ENCODE measurements at places on chromosomes 7 and 10. TPM values are rescaled to one million over a fixed set of nuclear protein-coding genes. Genes with fewer than 3 reads are reported as not detected.

DNA sequence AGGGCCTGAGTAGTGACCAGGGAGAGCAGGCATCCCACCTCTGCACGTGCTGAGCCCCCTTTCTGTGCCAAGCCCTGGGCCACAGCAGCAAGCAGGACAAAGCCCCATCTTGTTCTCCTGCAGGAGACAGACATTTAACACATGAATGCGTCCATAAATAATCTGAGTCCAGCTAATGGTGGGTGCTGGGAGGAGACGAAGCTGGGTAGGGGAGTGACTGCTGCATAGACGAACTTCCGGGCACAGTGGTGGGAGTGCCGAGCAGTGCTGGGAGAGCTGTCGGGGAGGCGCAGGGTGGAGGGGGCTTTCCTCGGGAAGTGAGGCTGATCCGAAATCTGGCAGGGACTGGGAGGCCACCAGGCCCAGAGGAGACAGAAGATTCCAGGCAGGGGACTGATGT, 35.2 kb upstream of the SLC29A3 start:
- no peak for DNase-seq

GRCh38 chr10:74474022-74474713, 323.1 kb downstream of the ADK start:
- DNase-seq = no peak

- peak; percentile 1 for DNase-seq
These were observed 186.8 kb downstream of the ITGB1 start for GRCh38 chr10:32771217-32771616.

- no peak for DNase-seq
These were observed 96.2 kb downstream of the GLRX3 start for GRCh38 chr10:130232166-130233034.

DNA sequence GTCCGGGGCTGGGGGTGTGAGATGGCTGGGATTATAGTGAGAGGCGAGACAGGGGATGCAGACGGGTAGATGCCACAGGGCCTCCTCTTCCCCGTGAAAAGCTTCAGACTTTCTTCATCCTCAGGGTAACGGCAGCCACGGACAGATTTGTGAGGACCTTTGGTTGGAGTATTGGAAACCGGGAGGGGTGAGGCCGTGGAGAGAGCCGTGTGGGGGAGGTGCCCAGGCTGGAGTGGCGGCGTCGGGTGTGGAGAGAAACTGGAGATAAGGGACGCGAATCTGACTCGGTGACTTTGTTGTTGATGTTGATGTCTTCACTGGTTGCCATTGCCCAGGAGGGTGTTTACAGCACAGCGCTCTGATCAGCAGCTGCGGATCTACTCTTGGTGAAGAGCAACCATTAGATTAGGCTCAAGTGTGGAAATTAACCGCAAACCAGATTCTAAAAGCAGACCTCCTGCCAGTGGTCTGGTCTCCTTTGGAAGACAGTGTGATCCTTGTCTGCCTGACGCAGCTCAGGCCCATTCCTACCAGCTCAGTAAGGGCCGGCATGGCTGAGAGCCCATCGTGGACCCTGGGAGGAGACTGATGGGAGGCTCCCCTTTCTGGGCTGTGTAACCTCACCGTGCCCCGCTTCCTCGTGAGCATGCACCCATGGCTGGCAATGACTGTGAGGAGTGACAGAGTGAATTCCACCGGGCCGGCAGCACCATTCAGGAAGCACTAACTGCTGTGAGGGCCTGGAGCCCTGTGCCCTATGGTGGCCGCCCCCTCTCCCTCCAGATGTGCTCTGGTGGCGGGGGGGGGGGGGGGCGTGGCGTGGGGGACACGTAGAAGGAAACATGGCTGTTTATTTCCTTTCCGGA, 90.3 kb downstream of the INPP5A start:
- DNase-seq = peak; percentile 71

GRCh38 chr10:93917064-93917391, 23.2 kb downstream of the SLC35G1 start:
- DNase-seq = no peak

DNA sequence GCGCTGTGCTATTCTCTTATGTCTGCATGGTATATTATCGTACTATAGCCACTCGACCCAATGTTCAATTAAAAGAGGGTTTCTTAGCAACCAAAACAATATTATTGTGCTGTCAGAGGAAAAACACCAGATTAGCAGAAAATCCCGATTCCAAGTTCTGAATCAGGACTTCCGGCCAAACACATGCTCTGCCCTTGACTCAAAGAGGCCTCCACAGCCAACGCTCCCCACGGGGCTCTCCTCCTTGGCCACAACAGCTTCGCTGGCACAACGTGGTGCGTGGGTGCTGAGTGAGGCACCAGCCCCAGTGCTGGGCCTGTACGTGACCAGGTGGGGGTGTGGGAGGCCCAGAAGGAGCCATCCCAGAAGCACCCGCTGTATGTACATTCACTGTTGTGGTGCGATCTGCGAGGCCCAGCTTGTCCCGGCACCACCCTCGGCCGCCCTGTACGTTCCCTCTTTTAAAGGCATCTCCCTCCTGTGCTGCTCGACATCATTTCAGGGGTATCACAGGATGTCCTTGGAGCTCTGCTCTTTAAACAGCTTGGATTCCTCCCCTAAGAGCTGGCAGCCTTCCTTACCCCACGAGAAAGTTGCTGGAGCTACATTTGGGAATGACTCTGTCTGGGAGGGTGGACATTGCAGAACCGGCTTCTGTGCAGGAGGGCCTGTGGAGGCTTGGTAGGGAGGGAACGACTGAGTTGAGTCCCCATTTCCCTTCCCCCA, 736.2 kb downstream of the PARD3 start:
- peak; percentile 97 for DNase-seq

GRCh38 chr10:52252307-52252706, 61.8 kb upstream of the DKK1 start:
- no peak for DNase-seq

- DNase-seq = no peak
These were observed 238.6 kb upstream of the LRRN3 start for GRCh38 chr7:110852156-110852940.

DNA sequence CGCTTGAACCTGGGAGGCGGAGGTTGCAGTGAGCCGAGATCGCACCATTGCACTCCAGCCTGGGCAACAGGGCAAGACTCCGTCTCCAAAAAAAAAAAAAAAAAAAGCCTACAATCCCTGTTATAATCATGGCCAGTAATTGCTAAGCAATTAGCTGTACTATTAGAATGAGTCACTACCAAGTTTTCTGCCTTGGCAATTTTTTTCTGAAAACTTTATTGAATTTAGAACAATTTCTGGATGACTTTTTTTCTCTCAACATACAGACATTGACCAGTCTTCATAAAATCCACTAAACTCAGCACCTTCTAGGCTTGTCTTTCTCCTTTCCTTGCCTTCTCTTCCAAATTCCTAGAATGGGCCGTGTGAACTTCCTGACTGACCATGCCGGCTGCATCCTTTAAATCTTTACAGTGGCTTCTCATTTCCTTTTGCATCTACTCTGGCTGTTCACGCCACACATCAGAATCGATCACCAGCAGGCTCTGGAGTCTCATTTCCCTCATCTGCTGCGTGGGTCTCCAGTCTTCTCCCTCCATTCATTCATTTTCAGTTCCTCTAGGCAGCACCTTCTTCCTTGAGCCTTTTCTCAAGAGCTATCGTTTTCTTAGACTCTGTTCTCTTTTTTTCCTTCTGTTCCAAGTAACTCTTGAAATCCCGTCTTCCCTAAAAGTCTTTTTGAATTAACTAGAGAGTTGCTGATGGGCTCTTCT, 107.9 kb downstream of the KAT6B start:
- DNase-seq = no peak

DNA sequence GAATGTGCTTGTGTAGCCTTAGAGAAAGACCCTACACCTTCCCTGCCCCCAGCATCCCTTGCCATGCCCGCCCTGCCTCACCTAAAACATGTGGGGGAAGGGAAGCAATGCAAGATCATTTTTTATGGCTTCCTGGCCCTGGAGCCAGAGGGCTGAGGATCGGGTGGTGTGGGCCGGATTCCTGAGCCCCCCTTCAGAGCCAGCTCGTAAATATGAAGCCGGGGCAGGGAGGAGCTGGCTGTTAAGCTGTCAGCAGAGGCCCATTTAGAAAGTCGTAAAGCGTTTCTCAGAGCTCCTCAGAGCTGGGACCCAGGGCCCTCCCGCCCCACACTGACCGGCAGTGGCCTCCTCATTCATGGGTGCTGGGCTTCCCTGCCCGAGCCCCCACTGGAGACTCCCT, 23.9 kb downstream of the UNC5B start:
- DNase-seq = no peak

DNA sequence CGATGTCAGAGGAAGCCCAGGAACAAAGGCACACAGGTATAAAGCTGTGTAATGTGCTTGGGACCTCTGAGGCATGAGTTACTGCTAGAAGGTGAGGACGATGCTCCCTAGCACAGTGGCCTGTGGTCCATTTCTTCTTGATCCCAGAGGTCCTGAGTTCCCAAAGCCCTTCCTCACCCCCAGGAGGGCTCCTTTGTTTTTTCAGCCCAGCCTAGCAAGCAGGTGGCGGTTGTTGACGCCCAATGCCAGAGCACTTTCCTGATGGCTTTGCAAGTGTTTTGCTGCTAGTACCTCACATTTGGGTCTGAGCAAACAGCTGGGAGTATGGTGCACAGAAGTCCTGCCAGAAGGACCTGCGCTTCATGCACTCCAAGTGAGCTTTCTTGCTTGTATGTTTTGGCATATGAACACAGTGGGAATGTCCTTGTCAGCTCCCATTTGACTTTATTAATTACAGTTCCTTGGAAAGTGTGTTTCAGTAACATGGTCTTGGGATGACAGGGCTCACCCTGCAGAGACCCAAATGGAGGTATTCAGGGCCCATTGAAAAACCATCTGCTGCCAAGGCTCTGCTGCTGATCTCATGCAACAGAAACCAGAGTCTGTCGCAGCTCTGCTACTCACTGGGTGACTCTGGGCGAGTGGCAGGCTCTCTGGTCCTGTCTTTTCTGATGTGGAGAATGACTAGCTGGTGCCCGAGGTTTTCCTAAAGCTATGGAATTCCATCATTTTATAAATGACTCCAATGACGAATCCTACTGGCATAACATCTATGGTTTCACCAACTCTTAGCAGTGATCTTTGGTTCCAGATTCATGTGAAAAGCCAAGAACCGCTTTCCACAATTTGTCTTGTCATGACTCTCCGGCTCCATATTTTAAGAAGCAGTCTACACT, 134.9 kb downstream of the ARID5B start:
- DNase-seq = no peak

- DNase-seq = no peak
These were observed 45.3 kb upstream of the DNAJB6 start for GRCh38 chr7:157291404-157292080.

DNA sequence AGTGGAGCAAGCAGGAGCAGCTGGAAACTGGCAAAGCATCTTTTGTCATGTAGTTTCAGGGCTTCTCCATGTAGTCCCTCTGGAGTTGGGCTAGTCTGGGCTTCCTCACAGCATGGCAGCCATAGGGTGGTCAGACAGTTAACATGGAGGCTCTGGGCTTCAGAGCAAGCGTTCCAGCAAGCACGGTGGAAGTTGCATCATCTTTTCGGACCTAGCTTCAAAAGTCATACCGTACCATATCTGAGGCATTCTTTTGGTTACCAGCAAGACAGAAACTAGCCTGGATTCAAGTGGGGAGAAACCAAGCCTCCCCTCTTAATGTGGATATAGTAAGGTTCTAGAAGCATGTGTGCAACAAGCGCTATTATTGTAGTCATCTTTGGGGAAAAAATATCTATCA, 135.0 kb downstream of the HTR7 start:
- no peak for DNase-seq

GRCh38 chr7:150918378-150918777, 59.7 kb downstream of the KCNH2 start:
- no peak for DNase-seq

DNA sequence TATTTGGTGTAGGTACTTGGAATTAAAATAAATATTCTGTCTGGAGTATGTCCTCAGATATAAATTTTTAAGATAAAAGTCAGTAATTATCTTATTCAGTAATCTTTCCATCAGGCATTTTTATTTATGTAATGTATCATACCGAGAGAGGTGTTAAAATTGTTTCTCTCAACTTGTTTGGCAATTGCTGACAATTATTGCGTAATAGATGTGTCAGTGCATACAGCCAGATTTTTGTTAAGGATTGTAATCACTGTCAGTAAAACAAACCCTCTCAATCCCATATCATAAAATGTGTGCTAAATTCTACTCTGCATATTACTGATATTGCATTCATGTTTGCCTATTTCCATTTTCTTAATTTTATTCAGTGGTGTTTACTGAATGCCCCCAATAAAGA, 69.2 kb downstream of the CNTNAP2 start:
- DNase-seq = no peak

Gene PPIA
- total RNA-seq = 2,752 TPM

Gene TUBAL3
- total RNA-seq = not detected

Gene ELN
- 974 TPM for total RNA-seq

Gene FLNC
- 304 TPM for total RNA-seq

Gene C7orf33
- not detected for total RNA-seq
